ENCODE measurements at places on chromosomes 7 and 10.

DNA sequence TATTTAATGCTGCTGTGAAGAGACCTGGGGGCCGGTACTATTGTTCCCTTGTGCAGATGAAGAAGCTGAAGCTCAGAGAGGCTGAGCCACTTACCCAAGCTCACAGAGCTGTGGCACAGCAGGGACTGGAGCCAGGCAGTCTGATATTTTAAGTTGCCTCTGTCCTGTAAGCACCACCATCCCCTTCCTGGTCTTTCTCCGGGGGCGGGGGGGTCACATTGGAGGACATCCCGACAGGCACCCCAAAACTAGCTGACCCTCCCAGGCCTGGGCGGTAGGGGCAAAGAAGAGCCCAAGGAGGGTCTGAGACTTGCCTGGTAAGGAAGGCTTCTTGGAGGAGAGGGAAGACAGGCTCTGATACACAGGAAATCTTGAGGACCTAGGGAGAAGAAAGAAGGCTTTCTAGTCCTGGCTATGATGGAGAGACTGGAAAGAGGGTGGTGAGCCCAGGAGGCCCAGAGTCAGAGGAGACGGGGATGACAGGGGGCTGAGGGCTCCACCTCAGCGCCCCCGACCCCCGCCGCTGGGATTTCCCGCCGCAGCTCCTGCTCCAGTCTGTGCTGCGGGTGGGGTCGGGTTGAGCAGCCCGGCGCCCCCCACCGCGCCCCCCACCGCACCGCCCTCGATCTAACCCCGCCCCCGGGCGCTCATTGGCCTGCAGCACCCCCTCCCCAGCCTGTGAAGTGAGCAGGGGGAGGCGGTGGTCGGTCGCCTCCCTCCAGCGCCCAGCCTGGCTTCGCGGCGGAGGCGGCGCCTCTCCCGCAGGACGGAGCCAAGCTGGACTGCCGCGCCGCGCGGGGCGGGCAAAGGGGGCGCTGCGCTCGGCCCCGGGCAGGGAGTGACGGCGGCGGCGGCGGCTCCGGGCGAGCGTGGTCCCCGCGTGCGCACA, at the start of gene ADCYAP1R1:
Gene ADCYAP1R1 (plus strand): TSS at position 711 of the 889 bp plus-strand sequence. CDS start 10,957 bp downstream, outside the sequence.
- peak; percentile 30 for ATAC-seq

GRCh38 chr7:93159490-93159889, 11.3 kb upstream of the SAMD9L start:
- ATAC-seq = no peak

DNA sequence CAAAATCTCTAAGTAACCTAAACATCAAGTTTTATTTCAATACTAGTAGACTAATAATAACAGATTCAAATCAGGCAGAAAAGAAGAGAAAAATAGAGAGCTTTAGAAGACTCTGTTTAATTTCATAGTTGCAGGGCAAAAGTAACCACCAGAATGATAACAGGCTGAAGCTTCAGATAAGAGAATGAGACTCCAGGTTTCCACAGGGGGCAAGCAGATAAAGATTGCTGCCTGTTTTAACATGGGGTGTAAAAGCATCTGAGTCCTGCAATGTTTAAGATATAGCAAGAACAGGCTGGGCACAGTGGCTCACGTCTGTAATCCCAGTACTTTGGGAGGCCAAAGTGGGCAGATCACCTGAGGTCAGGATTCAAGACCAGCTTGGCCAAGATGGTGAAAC, 11.0 kb downstream of the CROT start:
- no peak for ATAC-seq

DNA sequence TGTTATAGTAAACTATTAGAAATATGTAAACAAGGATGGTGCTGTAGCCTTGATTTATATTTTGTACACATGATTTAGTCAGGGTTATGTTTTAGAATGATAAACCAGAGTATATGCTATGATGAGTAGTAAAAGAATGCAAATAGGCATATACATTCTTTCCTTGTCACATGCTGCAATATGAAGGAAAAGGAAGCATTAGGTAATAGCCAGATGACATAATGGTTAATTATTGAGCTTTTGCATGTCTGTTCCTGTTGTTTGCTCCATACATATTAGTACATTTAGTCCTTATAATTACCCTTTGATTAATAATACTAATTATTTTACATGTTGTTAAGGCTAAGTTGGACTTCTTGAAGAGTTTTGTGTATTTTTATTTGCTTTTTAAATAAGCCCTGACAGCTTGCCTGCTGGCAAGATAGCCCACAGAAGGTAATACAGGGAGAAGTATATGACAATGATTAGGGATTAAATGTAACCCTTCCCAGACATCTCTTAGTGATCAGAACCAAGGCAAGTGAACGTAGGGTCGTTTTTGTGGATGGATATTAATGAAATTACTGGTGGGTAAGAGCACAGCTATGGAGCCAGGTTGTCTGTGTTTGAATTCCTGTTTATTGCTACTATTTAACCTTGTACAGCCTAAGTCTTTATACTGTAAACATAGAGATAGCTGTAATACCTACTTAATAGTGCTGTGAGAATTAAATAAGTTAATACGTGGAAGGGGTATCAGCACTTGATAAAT, 68.4 kb downstream of the PHTF2 start:
- peak; percentile 89 for ATAC-seq

GRCh38 chr10:91805110-91805838, 7.0 kb downstream of the TNKS2 start:
- ATAC-seq = no peak

DNA sequence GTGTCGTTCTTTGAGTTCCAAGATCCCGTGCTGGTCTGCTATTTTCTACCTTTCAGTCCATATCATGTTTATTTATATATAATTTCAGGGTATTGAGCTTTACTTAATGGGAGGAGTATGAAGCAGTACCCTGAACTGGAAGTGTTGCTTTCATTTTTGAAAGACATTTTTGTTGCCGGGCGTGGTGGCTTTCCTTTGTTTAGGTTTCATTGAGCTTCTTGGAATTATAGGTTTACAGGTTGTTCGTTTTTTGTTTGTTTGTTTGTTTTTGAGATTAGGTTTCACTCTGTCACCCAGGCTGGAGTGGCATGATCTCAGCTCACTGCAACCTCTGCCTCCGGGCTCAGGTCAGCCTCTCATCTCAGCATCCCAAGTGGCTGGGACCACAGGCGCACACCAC, 7.4 kb downstream of the ZNF487 start:
- no peak for ATAC-seq
